Fibroblast of skin of left quadriceps (primary cell): ENCODE measurements at places on chromosomes 1 and 21.
A peak's percentile ranks its signal among the peaks of the same experiment; 100 is the strongest.

DNA sequence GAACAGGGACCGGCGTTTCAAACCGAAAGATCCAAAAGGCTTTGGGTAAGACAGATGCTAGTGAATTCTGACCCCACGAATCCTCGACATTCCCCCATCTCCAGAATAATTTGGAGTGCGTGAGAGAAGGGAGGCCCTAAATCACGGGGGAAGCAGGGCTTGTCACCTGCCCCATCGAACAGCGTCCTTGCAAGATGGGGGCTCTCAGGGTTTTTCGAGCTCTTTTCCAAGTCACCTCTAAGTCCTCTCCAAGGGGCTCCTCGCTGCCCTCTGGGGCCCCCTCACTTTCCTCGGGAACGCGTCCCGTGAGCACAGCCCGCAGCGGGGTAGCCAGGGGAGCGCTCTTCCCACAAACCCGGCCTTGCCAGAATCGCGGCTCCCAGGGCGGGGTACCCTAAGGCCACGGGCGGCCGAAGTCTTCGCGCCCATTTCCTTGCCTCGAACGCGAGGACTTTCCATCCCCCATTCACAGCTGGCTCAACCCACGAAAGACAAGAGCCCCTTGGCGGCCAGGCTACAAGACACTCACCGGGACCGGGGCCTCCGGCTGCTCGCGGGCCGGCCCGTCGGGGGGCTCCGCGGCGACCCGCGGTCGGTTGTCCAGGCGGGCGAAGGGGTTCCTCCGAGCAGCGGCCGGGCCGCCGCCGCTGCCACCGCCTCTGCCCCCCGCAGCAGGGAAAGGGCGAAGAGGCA, 546 bp downstream of the DONSON start:
- no peak for DNase-seq

GRCh38 chr1:7172804-7173203, 387.6 kb downstream of the CAMTA1 start:
- DNase-seq = no peak

- no peak for DNase-seq
Observed at GRCh38 chr1:156826630-156827029, 10.0 kb upstream of the SH2D2A start.

DNA sequence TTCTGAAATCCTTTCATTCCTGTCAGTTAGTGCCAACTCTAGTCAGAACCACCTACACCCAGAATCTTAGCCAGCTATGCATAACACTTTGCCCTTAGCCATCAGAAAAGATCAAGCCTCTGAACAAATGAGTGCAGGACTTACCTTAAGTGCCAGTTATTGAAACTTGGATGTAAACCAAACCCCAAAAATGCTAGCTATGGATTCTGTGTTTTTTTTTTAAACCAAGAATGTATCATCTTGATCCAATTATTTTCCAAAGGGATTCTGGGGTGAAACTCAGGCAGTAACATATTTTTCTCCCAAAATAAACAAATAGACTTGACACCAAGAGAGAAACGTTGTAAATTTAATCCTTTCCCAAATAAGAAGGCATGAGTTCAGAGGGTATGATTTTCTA, 538.6 kb upstream of the ADAMTS5 start:
- DNase-seq = peak; percentile 94

GRCh38 chr1:154589780-154590179, 18.2 kb downstream of the ADAR start:
- no peak for DNase-seq

DNA sequence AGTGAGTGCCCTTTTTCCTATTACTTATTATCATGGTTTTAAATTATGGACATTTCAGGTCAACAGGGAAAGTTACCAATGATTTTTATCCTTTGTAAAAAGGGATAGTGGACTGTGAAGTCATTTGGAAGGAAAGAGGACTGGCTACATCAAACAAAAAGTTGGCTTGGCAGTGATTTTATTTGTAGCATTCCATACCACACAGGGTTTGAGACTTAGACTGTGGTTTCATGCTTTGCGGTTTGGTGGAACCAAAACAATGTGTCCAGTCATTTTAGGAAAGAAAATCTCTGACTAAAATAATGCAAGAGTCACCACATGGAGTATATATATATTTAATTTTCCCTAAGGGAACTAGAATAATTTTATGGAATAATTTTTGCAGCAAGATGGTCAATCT, 239.5 kb downstream of the HMCN1 start:
- peak; percentile 93 for DNase-seq

GRCh38 chr1:26145041-26145959, 13.6 kb upstream of the FAM110D start:
- peak; percentile 57 for DNase-seq

DNA sequence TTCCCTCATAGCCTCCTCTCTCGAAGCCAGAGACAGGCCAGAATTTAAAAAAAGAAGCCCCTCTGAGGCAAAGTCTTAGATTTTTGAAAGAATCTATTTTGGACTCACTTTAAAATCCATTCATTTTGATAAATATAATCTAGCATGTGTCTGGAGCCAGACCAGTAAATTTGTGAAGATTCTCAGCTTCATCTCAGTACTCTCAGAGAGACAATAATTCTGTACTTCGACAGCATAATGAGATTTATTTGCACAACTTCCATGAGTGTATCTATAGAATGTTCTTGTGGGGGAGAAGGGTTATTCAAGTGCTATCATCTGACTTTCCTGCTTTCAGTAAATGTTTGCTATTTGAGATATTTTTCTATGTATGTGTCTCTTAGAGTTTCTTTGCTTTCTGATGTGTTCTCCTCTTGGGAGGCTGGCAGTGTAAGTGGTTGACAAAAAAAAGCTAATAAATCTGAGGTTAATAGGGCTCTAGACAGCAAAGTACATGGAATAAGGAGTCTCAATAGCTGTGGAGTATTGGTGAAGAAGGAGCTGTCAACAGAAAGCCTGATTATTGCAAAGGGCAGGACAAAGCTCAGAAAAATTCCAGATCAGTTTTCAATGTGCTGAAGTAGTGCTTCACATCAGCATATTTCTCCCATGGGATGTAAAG, 223.0 kb downstream of the PTBP2 start:
- no peak for DNase-seq

DNA sequence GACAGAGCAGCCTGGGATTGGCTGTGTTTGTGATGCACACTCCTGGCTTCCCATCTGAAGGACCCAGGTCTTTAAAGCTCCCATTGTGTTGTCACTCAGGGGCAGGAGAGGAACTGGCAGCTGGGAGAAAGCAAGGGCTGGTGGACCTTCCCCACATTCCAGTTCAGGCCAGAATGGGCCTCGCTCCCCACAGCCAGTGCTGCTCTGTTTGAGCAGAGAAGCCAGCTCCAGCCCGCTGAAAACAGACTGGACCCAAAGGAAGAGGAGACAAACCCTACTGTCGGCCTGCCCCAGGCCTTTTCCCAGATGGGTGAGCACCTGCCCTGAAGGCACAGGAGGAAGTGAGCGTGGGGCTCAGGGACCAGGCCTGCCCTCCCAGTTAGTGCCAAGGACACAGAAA, 499.4 kb downstream of the NPHP4 start:
- DNase-seq = no peak

DNA sequence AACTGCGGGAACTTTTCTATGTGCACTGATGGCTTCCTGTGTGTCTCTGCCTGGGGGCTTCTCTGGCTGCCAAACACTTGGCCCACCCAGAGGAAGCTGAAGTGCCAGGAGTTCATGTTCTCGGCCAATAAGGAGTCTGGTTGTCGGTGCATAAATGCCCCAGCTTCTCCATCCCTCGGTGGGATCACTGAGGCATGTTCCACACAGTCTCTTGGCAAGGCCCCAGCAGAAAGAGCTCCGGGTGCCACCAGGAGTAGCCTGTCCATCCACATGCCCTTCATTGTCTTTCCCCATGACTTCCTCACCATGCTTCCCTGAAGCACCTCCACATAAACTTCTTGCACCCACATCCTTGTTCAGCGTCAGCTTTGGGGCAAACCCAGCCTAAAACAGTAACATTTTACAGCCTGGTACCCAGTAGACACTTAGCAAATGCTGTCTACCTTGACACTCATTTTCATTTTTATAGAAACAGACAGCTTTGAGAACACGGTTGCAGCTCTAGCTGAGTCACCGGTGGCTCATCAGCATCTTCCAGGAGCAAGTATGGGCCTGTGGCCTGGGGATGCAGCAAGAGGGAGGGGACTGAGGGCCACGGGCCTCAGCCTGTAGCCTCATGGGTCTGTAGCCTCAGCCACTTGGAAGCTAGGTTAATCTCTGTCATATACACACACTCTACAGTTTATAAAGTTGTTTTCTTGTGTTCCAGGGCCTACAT, 14.8 kb upstream of the CDCP2 start:
- DNase-seq = no peak

- no peak for DNase-seq
Observed at GRCh38 chr1:243396424-243396823, 140.6 kb downstream of the SDCCAG8 start.

- DNase-seq = peak; percentile 64
Observed at GRCh38 chr21:35163411-35163810, 114.3 kb upstream of the RUNX1 start.

DNA sequence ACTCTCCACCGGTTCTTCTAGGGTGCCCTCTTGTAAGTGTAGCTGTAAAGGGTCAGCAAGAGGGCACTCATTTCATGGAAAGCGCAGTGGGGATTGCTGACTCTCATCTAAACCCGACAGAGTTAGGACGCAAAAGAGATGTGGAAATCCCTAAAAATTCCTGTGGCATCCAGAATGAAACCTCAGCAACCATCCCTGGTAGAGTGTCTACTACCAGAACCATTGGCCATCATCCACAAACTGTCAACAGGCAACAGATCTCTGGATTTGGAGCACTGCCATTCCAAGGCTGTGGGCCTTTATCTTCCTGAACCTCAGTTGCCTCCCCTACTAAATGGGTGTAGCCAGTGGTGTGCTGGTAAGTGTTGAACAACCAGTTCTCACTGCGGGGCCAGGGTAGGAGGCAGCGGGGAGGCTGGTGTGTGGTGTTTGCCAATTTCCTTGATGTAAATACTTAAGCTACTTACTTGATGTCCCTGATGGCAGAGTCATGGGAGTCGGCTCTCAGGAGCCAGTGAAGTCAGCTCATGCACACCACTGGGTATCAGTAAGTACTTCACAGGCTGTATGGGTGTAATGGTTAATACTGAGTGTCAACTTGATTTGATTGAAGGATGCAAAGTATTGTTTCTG, 195.8 kb downstream of the KAZN start:
- DNase-seq = peak; percentile 73

- no peak for DNase-seq
Observed at GRCh38 chr1:194339471-194339870, 1153.1 kb upstream of the B3GALT2 start.

DNA sequence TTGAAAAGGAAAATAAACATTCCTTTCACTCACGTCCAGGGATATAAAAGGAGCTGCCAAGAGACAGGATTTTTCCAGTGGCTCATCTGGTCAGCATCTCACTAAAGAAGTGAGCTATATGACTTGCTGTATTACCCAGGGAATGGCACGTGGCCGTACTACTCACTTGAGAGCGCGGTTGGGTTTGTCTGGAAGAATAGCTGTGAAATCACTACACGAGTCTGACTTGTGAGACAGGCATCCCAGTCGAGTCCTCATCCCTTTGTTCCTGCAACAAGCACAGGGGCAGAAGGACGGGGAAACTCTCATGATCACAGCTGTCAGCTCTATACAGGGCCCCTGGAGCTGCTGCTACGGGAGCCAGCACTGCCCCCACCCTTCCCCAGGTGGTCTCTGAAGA, 17.7 kb downstream of the RGS8 start:
- DNase-seq = no peak

- no peak for DNase-seq
Observed at GRCh38 chr1:86696522-86696921, 7.9 kb upstream of the SH3GLB1 start.

DNA sequence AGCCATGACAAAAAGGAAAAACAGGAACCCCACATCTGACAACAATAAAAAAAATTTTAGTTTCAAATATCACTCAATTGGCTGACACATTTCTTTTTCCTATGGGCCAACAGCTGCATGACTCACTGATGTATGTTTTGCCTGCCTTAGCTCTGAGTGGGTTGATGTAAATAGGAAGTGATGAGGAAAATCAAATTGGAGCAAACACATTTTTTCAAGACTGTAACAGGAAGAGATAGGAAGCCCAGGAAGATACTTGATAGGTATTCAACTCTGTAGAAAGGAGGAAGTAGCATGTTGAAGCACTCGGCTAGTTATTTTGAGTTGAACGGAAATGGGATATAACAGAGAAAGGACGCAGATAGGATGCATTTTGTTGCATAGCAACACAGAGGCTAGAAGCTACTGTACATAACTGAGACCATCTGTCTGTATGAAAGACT, 168.0 kb upstream of the NR5A2 start:
- DNase-seq = peak; percentile 70

DNA sequence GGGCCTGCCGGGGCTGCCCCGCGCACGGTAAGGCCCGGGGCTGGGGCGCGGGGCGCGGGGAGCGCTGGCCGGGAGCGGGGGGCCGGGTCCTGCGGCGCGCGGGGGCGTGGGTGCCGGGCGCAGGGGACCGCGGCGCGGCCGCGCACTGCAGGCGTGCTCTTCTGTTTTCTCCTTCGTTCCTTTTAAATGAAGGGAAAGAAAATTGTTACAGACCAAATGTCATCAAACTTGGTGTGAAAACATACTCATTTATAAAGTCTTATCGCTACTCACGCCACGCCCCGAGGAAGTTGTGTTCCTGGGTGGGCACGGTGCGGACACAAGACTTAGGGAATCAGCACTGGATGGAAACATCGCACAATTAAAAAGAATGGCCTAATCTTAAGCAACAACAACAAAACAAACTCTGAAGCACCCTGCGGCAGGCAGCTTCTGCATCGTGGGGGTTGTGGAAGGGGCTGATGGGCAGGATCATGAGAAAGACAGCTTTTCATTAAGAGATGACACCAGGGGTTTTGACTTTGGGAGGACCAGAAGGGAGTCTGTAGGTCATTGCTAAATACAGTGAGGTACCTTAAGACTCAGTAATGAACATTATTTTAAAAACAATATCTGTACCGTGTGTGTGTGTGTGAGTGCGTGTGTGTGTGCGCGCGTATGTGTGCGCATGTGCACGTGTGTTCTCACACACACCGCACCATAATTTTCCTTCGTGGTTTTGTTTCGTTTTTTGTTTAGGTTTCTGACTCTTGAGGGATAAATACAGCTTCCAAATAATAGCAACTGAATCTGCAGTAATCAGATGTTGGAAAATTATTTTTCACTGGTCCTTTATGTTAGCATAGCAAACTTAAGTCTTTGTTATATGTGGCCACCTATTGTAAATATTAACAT, 548 bp downstream of the B3GALT5 start:
- no peak for DNase-seq

GRCh38 chr21:42164064-42164789, 54.7 kb upstream of the ABCG1 start:
- DNase-seq = no peak
